ENCODE measurements at places on chromosomes 2 and 18.

DNA sequence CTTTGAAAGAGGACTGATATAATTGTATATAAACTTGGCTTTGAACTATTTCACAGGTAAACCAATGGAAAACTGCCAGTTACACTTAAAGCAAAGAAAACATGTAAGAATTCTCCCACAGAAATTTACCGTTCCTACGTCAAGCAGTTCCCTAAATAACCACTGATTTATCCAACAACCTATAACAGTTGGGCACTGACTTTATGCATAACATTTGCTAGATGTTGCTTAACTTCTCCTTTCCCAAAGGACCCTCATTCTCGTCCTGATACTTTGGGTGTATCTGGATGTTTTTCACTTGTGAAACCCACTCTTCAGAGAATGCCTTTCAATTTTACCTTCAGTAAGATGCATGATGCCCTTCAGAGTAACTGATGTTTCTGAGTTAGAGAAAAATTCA lies 43.8 kb downstream of the STAT1 start:
- DNase-seq = no peak

DNA sequence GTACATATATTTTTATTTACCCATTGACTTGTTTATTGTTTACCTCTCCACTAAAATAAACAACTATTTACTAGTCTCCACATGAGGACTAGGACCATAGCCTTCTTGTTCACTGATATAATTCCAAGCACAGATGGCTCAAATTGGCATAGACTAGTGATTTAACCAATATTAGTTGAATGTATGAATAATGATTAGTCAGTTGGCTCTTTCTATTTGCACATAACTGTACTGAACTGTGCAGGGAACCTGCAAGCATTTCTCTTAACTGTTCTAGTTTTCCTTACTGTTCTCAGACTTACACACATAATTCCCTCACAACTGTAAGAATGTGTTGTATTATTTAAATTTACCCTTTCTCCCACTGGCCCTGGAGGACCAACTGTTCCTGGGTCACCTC lies 91.9 kb downstream of the COL3A1 start:
- DNase-seq = no peak

- no peak for DNase-seq
Observed at GRCh38 chr2:147099845-147100244, 745.0 kb upstream of the ACVR2A start.

- DNase-seq = no peak
Observed at GRCh38 chr2:191015239-191015638, 1.3 kb upstream of the STAT1 start.

DNA sequence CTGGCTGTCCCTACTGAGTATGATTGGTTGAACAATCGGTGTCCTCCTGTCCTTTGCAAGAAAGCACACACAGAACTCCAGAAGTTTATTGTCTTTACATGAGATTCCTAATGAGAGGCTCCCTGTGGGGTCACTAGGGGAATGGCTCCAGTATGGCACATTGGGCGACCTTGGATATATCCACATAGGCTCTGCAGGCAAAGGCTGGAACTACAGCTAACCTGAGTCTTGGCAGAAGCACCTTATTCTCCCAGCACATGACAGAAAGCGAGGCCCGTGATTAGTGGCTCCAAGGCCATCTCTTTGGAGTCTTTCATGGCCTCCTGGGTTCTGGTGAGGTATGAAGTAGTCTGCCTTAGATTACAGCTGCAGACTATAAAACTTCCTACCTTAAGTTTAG lies 49.0 kb downstream of the ZDBF2 start:
- DNase-seq = no peak

DNA sequence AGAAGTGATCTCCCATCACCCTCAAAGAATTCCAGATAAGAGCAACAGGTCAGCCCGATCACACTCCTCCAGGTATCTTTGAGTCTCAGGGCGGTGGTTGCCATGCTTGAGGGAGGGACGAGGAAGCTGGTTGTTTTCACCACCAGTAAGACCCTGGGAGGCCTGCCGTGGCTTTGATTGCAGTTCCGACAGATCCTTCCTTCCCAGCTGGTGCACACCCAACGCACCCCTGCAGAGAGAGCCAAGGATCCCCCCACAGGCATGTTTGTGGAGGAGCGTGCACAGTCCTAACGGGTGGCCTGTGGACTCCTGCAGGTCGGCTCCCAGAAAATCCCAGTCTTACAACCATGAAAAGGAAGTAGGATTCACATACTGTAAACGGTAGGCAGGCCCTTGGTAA lies 13.8 kb upstream of the ZNF236 start:
- DNase-seq = no peak

DNA sequence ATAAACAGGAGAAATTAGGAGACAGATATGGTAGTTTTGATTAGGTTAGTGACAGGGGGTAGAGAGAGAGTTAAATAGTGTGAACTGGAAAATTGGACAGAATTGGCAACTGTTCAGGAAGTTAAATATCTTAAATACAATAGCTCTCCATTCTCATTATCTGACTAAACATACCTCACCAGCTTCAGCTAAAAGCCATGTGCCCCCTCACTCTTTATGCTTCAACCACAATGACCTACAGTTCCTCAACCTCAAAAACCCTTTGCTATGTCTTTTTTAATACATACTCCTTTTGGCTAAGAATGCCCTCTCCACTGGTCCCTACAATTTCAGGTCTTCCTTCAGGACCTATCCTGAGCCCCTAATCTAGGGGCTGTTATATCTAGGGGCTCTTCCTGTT lies 740.2 kb upstream of the ZEB2 start:
- no peak for DNase-seq

GRCh38 chr2:45845566-45845965 lies 194.1 kb downstream of the PRKCE start:
- DNase-seq = no peak

- DNase-seq = no peak
Observed at GRCh38 chr2:126510356-126510755, 145.6 kb upstream of the GYPC start.

- DNase-seq = no peak
Observed at GRCh38 chr2:232459419-232460035, 3.6 kb downstream of the ALPI start.

DNA sequence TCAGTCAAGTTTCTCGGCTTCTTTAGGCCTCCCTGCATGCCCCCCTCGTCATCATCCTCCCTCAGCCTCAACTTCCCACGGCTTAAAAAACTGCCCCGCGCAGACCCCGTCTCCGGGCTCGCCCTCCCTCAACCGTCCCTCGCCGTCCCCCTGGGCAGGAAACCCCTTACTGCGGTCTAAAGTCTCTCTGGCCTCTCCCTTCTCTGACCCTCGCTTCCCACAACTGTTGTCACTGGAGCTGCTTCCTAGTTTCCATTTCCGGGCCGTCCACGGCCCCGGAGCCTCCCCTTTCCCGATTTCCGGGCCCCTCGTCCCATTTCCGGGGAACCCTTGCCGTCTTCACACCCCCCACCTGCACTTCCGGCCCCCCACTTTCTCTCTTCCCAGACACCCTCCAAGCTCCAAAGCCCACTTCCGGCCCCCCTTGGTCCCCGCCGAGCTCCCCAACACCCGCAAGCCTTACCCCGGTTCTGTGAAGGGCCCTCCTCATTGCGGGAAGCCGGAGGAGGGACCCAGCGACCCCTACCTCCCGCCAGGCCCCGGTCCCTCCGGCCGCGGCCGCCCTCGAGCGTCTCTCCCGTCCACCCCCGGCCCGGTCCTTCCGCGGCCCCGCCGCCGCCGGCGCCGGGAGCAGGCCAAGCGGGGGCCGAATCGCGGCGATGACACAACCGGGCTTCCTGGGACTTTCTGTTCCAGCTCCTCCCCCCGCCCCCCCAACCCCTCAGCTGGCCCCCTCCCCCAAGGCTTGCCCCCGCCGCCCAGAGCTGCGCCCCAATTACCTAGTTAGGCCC lies 513 bp downstream of the TRIP12 start:
- DNase-seq = peak; percentile 27

- DNase-seq = no peak
Observed at GRCh38 chr2:188478724-188479123, 187.1 kb downstream of the GULP1 start.

- DNase-seq = no peak
Observed at GRCh38 chr2:31067259-31067658, 71.0 kb downstream of the GALNT14 start.

GRCh38 chr18:77096936-77097886 lies 35.4 kb downstream of the MBP start:
- no peak for DNase-seq

DNA sequence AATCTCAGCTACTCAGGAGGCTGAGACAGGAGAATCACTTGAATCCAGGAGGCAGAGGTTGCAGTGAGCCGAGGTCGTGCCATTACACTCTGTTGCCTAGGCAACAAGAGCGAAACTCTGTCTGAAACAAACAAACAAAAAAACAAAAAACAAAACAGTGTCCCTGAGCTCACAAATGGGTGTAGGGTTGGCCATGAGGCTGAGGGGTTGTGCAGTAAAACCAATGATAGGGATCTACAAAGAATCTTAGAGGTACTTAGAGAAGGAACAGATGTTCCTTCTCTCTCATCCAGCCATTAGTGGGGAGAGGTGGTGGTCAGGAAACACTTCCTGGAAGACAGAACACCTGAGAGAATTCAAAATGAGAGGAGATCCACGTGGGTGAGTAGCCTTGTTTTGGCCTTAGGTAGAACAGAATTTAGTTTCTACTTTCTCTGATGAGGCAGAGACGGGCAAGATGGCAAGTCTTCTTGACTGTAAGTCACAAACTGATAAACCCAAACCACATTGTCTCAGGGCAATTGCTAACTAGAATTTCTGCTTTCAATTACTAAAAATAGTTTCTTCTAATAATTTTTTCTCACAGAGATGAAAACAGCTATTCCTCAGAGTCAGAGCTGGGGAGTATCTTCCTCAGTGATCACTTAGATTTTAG lies 61.5 kb upstream of the PPM1B start:
- no peak for DNase-seq

DNA sequence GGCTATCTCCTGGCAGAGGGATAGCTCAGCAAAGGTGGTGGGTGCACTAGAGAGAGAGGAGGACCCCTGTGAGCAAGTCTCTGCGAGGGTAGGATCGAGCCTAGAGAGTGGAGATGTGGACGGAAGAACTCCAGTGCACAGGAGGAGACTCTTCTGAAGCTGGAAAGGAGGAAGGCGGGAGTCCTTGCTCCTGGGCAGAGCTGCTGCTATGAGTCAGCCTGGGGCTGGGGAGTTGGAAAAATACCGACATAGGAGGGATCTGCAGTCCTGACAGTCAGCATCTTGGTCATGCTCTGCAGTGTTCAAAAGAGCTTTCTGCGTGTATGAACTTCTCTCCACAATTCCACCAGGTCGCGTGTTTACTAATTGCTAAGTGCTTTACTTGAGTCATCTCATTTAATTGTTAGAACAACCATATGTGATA lies 233.8 kb downstream of the LDLRAD4 start:
- DNase-seq = peak; percentile 56

DNA sequence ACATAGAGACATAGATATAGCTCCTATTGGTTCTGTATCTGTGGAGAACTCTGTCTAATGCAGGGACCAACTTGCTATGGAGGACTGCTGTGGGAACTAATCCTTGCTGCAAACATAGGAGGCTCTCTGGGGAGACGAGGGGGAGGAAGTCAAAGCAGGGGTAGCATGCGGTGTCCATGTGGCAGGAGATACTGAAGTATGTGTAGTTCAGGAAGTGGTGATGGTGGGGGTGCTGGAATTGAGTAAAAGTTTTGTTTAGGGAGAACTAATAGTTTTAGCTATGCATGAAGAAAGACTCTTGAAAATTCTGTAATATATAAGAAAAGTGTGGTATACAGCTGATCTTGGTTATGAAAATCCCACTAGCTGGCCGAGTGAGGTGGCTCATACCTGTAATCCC lies 62.0 kb downstream of the ANKRD44 start:
- no peak for DNase-seq

DNA sequence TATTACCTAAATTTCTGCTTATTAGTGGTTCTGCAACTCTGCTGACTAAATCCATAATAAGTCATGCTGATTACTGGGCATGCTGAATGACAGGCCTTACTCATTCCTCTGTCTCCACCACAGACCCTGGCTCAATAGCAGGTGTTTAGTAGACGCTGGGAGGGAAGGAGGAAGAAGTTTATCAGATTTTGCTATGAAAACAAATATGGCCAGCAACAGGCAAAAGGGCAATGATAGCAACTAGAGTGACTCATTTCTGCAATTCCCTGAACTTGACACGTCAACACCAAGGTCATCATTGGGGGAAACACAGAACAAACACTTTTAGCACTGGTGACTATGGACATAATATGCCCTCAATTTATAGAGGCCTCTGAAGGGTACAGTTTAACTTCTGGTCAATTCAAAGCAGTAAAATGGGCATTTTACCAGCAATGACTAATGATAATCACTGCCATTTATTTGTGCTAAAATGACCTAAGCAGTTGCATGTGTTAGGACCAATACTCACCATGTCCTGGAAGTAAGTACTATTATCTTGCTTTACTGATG lies 35.2 kb downstream of the TMEM163 start:
- no peak for DNase-seq

Measured in GM04504 (cell line).